Erythroblast (primary cell): ENCODE measurements at places on chromosomes 12 and 14.

- DNase-seq = no peak
Observed at GRCh38 chr14:32033543-32033942, 43.6 kb upstream of the ARHGAP5 start.

DNA sequence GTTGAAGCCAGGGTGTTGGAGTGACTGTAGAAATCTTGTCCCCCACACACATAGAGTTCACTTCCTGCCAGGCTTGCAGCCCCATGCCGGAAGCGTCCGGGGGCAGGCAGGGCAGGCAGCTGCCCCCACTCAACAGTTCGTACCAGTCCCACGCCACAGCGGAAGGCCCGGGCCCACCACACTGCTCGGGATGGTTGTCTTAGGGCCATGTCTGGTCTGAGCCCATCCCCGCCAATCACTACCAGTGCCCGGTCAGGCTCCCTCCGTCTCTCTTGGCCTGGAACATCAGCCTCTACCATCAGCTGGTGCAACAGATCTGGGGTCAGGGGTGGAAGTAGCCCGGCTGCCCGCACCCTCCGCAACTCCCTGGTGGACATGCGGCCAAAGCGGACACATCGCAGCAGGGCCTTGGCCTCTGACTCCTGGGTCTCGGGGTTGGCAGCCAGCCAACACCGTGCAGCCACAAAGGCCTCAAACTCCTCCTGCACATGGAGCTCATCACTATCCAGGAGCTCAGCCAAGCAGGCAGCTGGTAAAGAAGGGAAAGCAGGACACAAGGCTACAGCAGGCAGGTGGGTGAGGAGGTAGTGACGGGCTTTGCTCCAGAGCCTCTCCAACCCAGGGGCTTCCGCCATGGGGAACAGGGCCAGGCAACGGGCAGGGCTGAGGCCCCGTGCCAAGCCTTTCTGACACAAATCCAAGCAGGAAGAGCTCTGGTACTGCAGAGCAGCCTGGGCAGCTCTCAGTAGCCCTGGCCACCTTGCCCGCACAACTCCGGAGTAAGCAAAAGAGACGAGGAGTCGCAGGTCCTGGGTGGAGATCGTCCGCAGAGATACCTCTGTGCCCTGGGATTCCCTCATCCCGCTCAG lies 5.9 kb downstream of the KLHL33 start:
- no peak for DNase-seq

DNA sequence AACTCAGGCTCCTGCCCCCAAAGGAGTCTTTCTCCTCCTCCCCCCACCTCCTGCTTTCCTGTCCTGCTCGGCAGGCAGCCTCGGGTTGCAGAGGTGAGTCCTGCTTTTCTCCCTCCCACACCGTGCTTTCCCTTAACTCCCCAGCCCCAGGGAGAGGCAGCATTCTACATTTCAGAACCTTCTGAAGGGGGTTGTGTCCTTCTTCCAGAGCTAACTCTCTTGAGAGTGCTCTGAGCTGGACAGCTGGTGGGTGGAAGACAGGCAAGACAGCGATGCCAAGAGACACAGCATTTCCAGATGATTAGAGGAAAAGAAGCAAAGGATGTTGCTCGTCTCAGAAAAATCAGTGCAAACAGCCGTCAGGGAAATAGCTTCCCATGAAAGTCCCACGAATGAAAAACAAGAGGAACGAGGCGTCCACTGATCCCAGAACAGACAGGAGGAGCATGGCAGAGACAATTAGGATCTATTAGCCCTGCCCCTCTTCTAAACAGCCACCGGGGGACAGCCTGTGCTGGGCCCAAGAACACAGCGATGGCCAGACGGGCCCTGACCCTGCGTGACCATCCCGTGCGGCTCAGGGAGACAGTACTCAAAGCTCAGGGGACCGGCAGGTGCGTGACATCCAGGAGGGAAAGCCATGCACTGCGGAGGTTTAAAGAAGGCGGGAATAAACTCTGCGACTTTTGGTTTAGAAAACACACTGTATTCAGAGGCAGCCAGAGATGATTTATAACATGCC lies 216.5 kb upstream of the RTL1 start:
- DNase-seq = no peak

DNA sequence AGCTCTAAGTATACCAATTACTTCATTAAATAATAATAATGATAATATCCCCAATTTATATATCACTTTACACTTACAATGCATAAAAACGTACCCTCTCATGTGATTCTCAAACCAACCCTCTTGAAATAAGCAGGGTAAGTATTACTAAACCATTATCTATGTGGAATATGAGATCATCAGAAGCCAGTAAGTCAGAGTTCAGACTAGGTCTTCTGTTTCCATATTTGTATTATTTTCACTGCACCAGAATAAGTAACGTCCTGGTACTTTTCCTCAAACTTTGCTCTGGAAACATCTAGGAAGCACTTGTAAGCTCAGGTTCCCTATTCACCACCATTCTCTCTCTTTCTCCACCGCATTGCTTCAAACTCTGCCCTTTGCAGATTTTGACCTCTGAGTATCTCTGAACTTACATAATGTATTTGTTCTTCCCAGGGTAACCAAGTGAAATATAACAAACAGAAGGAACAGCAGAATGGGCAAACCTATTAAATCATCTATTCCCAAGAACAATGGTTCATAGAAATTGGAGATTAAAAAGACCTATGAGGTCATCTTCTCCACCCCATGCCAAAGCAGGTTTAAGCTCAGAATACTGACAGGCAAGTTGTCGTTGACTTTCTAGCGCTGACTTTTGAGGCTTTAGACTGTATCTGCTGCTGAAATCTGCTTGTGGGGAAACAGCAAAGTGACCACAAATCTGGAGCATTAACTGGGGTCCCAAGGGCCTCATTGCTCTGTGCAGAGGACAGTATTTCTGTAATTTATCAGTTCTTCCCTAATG lies 161.3 kb upstream of the FAR2 start:
- no peak for DNase-seq

DNA sequence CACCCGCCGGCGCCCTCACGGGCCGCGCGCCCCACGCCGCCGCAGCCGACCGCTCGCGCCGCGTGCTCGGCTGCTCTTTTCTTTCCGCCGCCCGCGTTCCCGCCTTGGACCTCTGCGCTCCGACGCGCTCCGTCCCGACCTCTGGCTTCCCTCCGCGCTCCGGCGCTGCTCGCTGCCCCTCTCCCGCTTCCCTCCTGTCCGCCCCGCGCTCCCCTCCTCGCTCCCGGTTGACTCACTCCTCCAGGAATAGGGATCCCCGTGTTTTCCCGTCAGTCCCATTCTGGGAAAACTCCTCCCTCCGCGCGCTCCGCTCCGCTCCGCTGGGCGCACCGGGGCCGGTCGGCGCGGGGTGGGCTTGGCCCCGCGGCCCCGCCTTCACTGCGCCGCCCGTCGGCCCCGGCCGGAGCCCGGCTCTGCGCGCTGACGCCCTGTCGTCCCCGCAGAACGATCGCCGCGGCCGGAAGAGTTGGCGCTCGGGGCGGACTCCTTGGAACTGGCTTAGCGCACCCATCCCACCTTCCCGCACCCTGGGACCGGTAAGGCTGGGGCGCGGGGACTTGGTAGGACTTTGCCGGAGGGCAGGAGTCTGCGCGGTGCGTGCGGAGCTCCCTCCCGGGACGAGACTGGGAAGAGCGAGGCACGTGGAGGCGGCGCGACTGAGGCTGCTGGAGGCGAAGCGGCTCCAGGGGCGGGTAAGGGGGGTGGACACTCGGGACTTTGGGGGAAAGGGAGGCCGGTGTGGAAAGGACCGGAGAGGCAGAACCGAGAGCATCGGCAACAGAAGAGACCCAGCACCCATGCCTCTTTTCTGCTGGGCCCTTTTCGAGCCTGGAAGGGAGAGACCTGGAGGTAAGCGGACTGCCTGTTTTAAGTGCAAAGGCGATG lies 550 bp downstream of the TEAD4 start:
- DNase-seq = peak; percentile 12

GRCh38 chr12:18754124-18754707 lies 16.3 kb downstream of the CAPZA3 start:
- DNase-seq = no peak

GRCh38 chr12:15689751-15690191 lies 99.4 kb downstream of the EPS8 start:
- DNase-seq = peak; percentile 12

DNA sequence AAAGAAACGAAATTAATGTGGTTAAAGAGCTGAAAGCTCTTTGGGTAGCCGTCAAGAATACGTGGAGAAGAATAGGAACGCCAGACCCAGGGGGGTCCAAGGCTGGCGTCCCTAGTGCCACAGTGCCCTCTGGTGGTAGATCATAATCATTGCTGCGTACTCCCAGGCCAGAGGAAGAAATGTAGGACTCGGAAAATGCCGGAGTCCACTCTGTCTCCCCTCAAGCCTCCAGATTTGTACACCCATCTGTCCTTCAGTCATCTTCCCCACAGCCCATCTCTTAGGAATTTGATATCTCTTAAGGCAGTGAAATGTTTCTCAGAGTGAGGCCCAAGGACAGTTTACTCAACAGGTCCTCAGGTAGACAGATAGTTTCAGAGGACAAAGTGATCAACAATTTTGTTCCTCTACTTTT lies 25.4 kb upstream of the PLEKHG6 start:
- peak; percentile 59 for DNase-seq

GRCh38 chr14:96225745-96226151 lies 21.1 kb downstream of the BDKRB2 start:
- DNase-seq = no peak

DNA sequence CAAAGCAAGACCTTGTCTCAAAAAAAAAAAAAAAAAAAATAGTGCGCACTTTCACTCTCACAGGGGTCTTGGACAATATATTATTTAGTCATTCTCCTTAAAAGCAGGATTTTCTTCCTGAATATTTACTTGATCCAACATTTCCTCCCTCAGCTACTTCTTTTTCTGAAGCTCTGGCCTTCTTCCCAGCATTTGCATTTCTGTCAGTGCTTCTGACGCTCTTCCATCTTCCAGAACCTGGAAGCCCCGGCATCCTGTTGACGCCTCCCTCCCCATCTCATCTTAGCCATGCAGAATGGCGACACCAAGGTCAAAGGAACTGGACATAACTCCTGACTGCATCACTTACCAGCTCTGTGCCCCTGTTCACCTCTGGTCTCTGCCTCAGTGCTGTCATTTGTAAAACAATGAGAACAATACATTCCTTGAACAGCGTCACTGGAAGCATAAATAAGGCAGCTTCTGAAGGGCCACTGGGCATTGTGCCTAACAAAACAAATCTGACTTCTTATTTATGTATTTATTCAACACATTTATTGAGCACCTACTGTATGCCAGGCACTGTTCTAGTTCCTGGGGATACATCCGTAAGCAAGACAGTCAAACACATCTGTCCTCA lies 90.9 kb upstream of the MDM1 start:
- DNase-seq = no peak

- DNase-seq = no peak
Observed at GRCh38 chr14:68547305-68548193, 245.3 kb downstream of the ZFP36L1 start.

DNA sequence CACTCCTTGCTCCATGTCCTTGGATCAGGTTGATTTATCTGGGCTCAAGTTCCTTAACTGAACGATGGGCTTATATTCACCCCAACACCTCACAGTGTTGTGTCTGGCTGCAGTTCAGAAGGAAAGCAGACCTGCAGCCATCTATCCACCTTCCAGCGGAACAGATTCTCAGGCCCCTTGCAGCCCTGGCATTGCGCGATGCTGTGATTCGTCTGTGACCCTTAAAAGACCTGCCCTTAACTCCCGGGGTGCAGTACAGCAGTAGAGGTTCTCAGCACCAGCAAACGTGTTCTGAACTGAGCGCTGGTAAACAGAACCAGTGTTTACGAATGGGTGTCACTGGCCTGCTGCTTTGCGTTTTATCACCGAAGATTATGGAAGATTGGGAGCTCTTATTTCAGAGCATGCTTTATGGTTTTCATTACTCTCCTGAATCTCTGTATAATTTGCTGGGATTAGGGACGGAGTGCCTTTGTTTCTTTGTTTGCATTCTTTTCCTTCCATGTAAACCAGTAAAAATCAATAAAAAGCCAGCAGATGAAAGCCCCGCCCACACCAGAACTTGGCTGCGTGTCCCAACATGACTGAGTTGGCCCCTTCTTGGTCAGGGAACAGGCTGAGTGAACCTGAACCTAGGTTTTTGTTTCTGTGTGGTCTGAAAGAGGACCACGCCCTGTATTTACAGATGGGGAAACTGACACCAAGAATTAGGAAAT lies 286.7 kb upstream of the CRY1 start:
- DNase-seq = no peak

GRCh38 chr12:3207858-3208257 lies 130.7 kb downstream of the TSPAN9 start:
- DNase-seq = no peak

DNA sequence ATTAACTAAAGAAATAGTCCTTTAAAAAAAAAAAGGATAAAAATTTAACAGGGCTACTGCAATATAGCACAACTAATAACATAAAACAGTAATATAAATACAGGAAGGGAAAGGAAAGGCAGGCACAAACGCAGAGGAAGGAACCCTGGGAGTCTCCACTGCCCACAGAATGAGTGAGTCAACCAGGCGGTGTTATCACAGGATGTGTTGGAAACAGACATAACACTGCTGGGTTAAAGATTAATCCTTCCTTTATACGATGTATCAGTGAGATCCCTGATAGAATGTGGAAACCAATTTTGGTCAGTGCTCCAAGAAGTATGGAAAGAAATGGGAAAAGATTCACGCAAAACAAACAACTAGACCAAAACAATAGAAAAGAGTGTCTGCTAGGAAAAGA lies 47.9 kb downstream of the FGD6 start:
- DNase-seq = peak; percentile 8

DNA sequence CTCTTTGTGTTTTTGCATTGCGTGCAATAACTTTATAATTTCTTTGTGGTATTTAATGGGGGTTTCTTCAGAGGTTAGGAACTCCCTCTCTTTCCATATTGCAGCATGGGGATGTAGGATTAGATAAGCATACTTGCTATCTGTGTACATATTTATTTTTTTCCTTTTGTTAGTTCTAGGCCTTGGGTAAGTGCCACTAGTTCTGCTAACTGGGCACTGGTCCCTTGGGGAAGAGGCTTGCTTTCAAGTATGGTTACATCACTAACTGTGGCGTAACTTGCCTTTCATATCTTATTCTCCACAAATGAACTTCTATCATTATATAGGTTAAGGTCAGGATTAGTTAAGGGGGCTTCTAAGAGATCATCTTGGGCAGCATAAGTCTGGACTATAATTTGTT lies 31.5 kb upstream of the SLCO1B3 start:
- no peak for DNase-seq

DNA sequence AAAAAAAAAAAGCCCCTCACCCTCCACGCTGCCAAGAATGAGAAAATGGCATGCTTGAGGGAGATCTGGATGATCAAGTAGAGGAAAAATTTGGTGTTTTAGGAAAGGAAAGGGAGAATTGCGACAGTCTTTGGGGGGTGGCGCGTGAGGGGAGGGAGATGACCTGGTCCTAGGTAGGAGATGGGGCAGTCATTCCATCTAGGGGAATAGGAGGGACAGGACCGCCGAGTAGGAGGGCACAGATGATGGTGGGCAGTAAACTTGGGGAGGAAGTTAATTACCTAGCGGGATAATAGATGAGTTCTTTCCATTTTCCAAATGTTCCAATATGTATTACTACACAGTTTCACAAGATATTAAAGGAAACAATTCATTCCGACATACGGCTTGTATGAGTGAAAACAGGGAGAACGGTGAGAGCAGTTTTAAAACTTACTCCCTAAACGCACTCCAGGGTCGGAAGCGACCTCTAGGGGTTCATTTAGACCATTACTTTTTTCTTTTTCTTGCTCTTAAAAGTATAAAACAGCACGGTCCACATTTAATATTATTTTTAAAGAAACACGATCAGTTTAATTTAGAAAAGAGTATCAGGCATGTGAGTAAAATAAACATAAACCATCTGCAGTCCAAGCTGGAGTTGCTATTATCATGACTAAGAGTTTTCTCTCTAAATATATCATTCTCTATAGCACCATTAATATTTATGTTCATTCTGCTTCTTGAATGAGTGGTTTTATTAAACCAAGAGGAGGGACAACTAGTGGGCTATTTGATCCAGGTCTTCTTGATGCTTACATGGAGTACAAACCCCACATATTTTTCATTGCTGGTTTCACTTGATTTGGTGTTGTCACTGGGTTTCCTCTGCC lies 3.0 kb upstream of the FNTB start:
- DNase-seq = peak; percentile 70
